ENCODE measurements at places on chromosomes 7 and 10.

DNA sequence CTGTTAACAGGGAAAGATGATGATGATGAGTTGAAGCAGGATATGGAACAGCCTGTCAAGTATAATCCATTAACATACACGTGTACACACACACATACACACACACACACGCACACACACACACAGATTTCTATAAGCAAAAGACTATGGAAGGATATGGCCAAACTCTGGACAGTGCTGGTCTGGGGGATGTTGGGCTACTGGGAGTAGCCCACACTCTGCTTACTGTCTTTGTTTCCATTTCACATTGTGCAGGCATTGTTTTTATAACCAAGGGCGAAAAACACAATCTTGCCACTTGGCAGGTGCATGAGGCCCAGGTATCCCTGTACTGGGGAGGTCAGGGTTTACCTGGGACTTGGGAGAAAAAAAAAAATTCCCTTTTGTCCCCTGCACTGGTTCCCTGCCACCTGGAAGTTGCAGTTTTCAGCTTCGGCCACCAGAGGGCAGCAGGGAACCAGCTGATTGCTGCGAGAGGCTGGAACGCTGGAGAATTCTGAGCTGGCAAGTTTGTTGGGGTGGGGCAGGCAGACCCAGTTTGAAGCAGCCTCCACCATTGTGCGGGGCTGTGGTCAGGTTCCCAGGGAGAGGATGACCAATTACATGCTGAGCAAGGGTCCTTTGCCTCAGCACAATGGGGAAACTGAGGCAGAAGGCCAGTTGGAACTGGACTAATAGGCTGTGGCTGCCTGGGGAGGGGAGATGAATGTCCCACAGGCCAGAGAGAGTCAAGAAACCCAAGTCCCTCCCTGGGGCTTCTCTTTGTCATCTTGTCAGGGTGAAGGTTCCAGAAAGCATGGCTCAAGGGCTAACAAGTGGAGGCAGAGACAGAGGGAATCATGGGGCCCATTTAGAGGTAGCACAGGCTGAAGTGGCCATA lies 27.3 kb downstream of the PPIF start:
- DNase-seq: peak; percentile 74

DNA sequence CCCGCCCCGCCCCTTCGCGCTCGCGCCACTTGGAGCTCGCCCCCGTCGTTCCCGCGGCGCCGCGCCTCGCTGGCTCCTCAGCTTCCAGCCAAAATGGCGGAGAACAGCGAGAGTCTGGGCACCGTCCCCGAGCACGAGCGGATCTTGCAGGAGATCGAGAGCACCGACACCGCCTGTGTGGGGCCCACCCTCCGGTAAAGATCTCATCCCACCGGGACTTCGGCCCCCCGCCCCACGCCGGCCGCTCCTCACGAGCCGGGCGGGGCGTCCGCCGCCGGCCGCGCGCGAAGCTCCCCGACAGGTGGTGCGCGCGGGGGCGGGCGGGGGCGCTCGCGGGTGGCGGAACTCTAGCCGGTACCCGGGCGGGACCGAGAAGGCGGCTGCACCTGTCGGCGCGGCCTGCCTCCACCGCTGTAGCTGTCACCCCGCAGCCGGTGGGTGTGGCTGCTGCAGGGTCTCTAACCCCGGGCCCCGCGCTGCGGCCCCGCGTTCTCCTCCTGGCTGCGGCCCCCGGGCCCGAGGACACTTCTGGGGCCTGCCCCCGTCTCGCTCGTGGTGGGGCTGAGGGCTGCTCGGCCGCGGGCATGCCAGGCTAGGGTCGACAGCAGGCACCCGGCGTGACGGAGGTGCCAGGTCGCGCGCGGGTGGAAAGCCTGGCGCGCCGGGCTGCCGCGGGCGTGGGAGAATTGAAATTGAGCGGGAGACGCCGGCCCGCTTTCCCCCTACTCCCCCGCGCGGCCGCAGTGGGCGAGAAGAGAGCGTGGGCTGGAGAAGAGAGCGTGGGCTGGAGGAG lies at the start of gene EXOC6:
Gene EXOC6 (plus strand): TSS at position 80 of the 793 bp plus-strand sequence. CDS start 14 bp downstream, at position 94.
- DNase-seq: peak; percentile 81

- DNase-seq: no peak
Measured at GRCh38 chr7:158941821-158942605, 85.7 kb downstream of the DYNC2I1 start.

DNA sequence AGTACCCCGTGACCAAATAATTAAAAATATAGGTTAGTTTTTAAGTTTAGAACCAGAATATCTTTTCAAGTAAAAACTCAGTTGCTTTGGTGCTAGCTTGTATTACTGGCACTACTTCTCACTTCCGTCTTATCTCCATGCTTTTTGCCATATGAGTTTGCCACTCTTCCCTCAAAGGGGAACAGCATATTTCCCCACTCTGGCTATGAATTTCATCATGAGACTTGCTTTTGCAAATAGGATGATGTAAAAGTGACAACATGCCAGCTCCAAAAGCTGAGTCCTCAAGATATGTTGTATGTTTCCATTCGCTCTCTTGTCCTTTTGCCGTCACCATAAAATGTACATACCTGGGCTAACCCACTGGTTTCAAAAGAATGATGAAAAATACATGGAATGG lies 178.1 kb upstream of the SEMA3A start:
- no peak for DNase-seq

GRCh38 chr10:2476218-2476811 lies 591.0 kb upstream of the PFKP start:
- no peak for DNase-seq

- no peak for DNase-seq
Measured at GRCh38 chr10:102900006-102900405, 18.1 kb upstream of the CNNM2 start.

DNA sequence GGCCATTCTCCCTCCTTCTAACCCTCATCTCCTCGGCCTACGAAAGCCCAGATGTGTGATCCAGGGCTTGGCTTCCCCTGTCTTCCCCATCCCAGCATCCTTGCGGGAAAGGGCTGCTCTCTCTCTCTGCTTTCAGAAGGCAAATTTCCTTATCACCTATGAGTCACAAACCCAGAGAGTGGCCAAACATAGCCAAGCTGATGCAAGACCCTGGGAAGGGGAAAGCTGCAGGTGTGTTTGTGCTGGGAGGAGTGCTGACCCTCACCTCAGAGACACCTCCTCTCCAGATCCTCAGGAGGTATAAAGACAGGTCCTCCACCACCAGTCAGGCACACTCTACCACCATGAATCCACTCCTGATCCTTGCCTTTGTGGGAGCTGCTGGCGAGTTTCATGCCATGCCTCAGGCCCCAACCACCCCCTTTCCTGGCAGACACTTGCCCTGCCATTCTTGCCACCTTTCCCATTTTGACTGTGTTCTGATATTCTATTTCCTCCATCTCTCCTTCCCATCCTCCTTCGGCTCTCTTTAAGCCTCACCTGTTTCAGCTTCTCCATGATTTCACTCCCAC lies 10.6 kb upstream of the PRSS2 start:
- DNase-seq: no peak

DNA sequence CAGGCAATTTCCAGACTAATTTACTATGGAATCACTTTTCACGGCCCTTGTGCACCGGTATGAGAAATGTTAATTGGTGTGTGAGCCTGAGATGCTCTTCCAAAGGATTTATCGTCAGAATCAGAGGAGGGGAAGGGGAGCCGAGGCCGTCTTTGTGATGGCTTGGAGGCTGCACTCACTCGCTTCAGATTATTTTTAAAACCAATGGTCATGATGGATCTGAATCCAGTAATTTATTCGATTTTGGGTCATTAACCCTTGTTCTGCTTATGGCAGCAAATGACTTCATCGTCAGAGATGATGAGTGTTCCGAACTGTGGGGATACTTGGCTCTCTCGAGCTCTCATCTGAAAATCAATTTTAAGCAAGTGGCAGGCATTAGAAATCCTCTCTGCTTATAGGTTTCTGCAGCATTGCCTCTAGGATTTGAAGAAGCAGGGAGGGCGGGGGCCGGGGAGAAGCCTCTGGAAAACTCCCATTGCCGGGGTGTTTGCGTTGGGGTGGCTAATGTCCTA lies 576.3 kb downstream of the LRMDA start:
- no peak for DNase-seq

DNA sequence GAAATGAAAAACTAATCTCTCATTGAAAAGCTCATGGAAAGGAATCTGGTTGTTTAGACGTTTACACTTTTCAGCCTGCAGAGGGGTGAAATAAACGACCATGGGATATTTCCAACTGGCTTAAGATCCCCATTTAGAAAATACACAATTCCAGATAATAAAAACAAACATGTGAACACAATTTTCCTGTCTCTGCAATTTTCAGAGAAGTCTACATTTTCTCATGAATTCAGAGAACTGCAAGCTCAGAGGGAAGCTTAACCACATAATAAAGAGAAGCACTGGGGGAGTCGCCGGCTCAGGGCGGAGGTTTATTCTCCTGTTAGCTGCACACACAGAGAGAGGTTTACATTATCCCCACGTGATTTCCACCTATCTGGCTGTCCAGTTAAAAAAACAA lies 215.2 kb downstream of the FANK1 start:
- DNase-seq: no peak
